ENCODE measurements at places on chromosomes 7 and 10.

DNA sequence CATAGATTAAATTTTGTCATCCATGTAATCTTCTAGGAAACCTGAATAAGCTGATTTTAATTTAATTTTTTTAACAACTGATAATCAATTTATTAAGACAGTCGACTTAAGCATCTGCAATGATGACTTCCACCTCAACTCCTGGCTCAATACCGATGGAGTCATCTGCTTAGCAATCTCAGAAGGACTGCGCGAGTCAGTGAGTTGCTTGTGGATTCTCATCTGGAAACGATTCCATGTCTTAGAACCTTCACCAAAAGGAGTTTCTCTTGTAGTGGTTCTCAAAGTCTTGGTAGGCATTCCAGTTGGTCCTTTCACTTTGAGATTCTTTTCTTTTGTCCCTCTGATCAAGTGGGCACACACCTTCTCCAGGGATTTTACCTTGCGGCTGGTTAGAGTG, 85.5 kb downstream of the XRCC2 start:
- no peak for DNase-seq

- no peak for DNase-seq
These were observed 15.6 kb downstream of the CNNM1 start for GRCh38 chr10:99344715-99345114.

DNA sequence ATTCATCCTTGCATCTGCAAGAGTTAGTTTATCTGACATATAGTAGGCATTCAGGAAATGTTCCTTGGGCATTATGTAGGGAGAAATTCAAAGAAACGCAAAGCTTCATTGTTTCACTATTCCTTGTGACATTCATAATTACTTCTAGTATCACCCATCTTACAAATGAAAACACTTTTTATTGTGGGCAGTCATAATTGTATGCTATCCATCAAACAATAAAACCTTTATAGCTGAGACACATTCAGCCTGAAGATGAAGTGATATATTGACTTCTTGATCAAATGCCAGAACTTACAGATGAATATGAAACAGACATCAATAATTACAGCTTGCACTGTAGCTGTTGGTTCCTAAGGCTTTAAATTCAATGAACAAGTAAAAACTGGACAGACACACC, 36.4 kb downstream of the FAM204A start:
- DNase-seq, result no peak

DNA sequence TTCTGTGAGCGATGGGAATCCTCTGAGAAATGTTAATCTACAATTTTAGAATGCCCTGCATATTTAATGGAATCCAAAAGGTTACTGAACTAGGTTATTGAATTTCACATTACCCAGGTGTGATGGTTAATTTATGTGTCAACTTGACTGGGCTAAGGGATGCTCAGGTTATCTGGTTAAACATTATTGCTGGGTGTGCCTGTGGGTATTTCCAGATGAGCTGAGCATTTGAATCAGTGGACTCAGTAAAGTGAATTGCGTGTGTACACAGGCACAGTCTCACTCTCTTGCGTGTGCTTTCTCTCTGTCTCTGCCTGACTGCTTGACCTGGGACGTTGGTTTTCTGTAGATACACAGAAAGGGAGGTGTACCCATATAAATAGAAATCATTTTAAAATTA, 21.7 kb downstream of the RNF32 start:
- no peak for DNase-seq

DNA sequence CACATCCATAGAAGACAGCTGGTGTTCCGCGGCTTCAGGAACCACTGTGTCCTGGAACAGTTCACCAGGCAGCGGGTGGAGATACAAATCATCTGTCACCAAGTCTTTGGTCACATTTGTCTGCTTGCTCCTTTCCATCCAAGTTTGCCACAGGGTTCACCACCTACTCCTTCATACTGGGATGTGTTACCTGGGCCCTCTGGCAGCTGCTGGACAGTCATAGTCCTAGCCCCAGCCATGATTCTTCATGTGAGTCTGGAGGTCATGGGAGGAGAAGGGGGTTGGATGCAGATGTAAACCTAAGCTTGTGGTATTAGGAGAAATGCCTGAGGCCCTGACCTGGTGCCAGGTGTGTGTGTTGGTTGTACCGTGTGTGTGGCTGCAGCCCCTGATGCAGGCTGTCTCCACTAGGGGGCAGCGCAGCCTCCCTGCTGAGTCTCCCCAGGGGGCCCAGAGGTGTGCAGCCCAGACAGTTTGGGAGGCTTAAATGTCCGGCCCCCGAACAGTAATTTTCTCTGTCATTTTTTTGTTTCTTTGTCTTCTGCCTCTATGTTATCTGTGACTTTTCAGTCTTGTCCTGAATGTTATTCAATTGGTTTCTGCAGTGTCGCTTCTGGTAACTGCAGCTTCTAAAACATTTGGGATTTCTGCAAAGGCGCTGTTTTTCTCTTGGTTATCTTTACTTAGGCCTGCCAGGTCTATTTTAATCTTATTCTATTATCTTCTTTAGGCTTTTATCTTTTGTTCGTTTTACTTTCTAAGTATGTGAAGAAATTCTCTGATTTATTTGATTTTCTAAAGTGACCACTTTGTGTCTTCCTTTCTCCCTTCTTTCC, 14.8 kb downstream of the NPS start:
- no peak for DNase-seq

- no peak for DNase-seq
These were observed 58.6 kb downstream of the CHN2 start for GRCh38 chr7:29253225-29253624.

DNA sequence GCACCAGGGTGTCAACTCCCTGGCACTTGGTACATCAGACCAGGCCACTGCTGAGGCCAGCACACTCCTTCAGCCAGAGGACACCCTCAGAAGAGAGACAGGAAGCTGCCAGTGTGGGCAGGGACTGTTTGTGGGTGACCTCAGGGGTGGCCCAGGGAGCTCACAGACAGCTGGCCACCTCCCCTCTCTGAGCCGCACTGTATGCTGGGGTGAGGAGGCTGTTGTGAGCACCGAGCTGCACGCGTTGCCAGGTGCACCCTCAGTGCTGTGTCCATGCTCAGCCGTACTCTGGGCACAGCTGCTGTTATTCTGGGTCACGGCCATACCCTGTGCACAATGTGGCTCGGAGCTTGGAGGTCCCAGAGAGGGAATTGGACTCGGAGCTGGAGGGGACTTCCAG, 61.5 kb upstream of the NANOS1 start:
- DNase-seq, result no peak

- no peak for DNase-seq
These were observed 133.1 kb downstream of the RAPGEF5 start for GRCh38 chr7:22223807-22224206.

- no peak for DNase-seq
These were observed 86.8 kb upstream of the CHST15 start for GRCh38 chr10:124180044-124180745.

- DNase-seq, result no peak
These were observed 8.4 kb downstream of the RP9 start for GRCh38 chr7:33100770-33101169.

DNA sequence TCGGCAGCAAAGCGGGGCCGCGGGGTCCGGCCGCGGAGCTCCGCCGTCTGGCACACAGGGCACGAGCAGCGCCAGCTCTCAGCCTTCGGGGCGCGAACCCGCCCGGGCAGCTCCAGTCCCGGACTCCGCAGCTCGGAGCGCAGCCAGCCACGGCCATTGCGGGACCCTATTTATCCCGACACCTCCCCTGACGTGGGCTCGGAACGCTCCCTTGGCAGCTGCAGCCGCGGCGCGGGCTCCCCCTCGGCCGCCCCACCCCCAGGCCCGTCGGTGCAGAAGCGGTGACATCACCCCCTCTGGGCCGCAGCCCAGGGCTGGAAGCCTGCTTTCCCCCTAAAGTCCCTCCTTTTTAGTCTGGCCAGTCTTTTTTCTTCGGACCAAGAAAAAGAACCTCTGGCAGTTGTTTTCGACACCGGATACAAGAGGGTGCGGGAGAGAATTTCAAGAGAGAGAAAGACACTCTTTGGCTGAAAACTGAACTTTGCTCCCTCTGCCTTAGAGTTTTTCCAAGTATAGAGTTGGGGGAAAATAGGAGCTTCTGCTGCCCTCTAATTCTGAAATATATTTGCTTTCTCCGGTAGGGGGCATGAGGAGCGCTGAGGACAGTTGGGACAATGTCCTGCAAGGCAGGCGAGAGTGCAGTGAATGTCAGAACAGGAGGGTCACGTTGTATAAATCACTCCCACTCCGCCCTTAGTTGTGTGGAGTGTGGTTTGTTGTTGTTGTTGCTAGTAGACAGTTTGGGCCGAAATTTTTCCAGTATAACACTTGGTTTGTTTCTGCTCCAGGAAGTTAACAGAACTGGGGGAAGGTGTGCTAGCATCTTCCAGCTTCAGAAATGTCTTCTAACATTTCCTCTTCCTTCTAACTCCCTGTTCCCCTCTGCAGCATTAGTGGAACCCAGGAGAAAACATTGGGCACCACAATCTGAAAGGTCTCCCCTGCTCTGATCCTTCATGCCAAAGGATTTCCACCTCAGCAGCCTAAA, at the start of gene SFRP4:
Gene SFRP4, minus strand, starts transcription at position 145 of the 988 bp plus-strand sequence. CDS start 280 bp downstream, outside the sequence.
- DNase-seq, result no peak

GRCh38 chr10:117411479-117412399, 36.5 kb upstream of the PDZD8 start:
- DNase-seq, result no peak

- no peak for DNase-seq
These were observed 622 bp downstream of the CPEB3 start for GRCh38 chr10:92290076-92290836.

- no peak for DNase-seq
These were observed 65.6 kb downstream of the IGF2BP3 start for GRCh38 chr7:23404546-23405239.

DNA sequence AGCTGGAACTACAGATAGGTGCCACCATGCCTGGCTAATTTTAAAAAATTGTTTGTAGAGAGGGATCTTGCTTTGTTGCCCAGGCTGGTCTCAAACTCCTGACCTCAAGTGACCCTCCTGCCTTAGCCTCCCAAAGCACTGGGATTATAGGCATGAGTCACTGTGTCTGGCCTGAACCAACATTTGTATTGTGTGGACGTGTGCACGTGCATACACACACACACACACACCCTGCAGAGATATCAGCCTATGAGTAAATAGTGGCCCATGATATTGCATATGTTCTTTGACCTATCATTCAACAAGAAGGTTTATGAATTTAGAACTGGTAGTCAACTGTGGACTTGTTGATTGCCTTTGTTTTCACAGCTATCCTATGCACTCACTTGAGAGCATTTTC, 161.6 kb downstream of the BAMBI start:
- no peak for DNase-seq

DNA sequence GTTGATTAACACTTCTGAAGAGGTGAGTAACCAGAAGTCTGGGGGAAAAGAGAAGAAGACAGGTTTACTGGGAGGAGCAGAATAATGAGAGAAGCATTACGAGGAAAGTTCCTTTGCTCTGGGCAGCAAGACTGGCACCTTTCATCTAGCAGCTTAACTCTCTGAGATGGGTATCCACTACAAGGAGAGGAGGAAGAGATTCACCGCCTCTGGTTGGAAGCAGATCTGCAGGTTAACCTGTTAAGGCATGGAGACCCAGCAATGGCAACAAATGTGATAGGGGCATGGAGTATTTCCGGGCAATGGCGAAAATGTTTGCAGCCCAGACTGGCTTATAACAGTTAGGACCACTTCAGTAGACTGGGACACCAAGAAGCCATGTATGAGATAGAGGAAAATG, 162.2 kb downstream of the TFEC start:
- no peak for DNase-seq

DNA sequence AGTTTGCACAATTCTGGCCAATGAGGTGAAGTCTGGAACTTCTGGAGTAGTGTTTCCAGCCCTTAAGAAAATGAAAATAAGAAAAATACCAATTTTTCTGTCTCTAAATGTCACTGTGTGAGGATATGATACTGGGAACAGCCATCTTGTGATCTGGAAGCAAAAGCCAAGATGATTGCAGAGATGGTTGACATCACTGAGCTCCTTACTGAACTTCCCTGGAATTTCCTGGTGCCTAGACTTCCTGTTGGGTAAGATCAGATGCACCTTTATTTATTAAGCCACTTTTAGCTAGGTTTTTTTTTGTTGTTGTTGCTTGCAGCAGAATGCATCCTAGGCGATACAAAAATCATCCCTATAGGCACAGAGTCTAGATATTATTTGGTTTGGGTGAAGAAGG, 27.3 kb upstream of the INHBA start:
- DNase-seq, result no peak

DNA sequence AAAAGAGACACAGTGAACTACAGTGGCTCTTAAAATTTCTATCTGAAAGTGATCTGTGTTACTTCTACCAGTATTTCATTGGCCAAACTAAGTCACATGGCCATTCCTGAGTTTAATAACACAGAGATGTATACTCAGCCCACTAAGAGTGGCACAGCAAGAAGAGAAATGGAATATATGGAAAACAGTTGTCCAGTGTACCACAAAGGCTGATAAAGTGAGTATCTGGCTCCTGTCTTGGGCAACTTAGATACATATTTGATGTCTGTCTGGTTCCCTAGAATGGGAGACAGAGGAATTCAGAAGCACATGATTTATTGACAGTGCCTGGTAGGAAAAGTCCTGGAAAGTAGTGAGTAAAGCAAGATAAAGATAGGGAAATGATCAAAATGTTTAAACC, 10.1 kb upstream of the PON1 start:
- no peak for DNase-seq

GRCh38 chr10:2681891-2682290, 385.5 kb upstream of the PFKP start:
- no peak for DNase-seq

GRCh38 chr7:44884621-44885393, 523 bp downstream of the PURB start:
- DNase-seq, result peak; percentile 78

DNA sequence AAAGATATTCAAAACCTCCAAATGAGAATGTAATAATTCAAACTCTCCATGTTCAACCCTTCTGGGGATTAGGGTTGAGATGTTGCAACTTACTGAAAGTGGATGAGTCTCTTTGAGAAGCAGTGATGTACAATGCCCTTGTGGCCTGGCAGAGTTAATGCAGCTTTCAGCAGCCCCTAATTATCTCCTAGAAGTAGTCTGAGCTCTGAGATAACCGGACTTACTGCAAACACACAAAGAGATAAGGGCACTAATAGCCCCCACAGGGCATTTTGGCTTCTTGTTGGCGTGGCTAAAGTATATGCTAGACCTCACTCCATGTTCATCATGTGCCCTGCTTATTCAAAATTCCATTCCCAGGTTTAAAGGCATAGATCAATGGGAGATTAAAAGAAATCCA, 404.7 kb downstream of the NEBL start:
- DNase-seq, result no peak

GRCh38 chr7:33590916-33591315, 314.4 kb upstream of the BMPER start:
- no peak for DNase-seq
